Putamen (tissue), 1 donor: ENCODE measurements at places on chromosomes 2 and 18.

GRCh38 chr2:75246441-75247167 lies 47.3 kb upstream of the TACR1 start:
- no peak for DNase-seq

DNA sequence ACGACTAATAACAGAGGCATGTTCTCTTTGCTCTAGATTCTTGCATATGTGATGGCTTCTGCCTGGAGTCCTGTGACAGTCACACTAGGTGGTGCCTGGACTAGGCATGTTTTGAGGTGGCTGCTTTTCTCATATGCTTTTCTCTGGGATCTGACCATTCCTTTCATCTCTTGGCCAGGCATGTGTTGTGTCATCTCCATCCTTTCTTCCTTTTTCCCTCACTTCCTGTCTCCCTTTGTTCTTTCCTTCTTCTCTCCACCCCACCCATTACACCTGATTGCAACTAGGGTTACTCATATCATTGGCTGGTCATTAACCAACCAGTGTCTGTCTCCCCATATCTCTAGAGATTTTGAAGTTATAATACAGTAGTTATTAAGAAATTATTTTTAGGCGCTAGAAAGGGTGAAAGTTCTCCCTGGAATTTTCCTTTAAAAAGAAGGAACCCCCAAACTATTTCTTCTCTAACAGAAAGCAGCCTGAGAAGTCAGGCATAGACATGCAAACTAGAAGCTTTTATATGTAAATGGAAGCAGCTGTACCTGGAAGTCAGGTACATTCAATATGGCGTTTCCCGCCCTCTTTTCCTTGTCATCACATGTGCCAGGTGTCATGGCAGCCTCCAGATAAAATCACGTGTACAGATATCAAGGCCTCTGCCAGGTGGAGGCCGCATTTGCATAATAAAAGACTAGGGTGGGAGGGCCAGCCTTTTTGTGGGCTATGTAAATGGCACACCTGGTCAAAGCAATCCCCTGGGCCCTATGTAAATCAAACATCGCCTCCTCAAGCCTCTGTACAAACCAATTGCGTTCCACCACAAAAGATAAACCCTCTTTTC lies 220.4 kb upstream of the MEX3C start:
- no peak for DNase-seq

- DNase-seq = peak; percentile 68
Measured at GRCh38 chr2:231371430-231372054, 24.0 kb upstream of the B3GNT7 start.

GRCh38 chr2:190603374-190603773 lies 45.5 kb upstream of the NAB1 start:
- peak; percentile 90 for DNase-seq

DNA sequence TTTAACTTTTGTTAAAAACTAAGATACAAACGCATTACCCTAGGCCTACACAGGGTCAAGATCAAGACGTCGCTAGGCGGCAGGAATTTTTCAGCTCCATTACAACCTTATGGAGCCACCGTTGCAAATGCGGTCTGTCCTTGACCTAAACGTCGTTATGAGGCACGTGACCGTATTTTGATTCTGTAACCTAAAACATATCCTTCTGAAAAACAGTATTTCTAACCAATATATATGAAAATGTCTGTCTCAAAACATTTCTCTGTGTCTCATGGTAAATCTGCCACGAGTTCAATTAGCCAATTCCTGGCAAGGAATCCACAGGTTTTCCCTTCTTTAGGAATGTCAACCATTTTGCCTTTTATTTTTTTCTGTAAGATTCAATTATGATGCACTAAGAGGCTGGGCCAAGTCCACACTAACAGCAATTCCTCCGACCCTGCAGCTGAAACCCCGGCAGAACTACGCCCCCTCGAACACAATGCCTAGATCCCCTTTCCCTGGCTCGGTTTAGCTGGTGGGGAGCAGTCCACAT lies 1.7 kb downstream of the RTN4 start:
- DNase-seq = peak; percentile 56

DNA sequence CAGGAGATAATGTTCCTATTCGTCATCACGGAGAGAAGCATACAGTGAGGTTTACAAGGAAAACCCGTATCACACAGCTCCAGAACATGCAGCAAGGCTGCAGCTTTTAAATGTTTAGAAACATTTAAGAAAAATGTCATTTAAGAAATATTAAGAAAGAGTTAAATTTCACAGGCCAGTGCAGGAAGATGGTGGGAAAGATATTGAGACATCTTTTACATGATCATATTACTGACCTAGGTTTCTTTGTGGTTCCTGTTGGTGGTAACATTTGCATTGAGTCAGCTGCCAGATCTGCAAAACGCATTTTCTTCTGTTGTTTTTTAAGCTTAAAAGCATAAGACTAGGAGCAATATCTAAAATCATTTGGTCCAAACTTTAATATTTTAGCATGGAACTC lies 44.9 kb downstream of the CPO start:
- peak; percentile 6 for DNase-seq

GRCh38 chr2:95374029-95374428 lies 28.5 kb upstream of the FAHD2A start:
- no peak for DNase-seq

DNA sequence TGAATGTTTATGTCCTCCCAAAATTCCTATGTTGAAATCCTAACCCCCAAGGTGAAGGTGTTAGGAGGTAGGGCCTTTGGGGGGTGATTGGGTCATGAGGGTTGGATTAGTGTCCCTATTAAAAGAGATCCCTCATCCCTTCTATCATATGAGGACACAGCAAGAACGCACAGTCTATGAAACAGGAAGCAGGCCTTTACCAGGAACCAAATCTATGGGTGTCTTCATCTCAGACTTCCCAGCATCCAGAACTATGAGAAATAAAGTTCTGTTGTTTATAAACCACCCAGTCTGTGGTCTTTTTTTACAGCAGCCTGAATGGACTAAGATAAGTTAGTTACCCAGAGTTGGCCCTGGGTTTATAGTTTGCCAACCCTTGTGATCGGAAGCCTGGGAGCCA lies 153.1 kb downstream of the INO80D start:
- DNase-seq = no peak

GRCh38 chr2:11077411-11077810 lies 77.9 kb upstream of the SLC66A3 start:
- DNase-seq = no peak

DNA sequence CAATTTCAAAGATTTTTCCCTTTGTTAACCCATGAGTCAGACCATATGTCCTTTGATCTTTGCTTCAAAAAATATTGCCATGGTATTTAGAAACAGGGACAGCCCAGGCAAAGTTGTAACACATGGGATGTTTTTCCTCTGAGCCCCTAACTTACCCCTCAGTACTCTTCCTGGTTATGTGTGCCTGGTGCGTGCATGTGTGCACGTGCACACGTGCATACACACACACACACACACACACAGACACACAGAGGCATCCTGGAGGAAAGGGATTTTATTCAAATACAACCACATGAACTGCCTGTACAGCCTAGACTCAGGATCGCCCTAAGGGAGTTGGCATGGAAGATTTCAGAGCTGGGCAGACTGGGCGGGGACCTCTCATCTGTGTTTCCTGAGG lies 5.1 kb downstream of the AFF3 start:
- DNase-seq = no peak

DNA sequence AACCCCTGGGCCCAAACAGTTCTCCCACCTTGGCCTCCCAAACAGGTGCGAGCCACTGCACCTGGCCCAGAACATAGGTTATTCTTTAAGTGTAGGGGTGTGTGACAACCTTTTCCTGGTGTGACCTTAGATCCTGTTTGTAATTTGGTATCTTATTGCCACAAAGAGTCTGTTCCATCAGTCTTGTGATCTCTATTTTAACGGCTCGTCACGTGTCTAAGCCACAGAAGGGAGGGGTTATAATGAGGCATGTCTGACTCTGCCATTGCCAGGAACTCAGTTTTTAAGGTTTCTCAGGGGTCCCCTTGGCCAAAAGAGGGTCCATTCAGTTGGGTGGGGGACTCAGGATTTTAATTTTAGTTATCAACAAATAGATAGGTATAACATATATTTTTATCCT lies 4.4 kb upstream of the ALS2 start:
- no peak for DNase-seq
